Muscle of arm (tissue), 14 donors: ENCODE measurements at places on chromosomes 7 and 10. TPM values are rescaled to one million over a fixed set of nuclear protein-coding genes. Genes with fewer than 3 reads are reported as not detected.
A peak's percentile ranks its signal among the peaks of the same experiment; 100 is the strongest.

Gene CTAGE4
- 0.45 TPM for polyA plus RNA-seq

Gene ZNF679
- polyA plus RNA-seq = not detected

Gene OR2A7
- 7.5 TPM for polyA plus RNA-seq

Gene GPR146
- 3.8 TPM for polyA plus RNA-seq

Gene ITGB1
- 476 TPM for polyA plus RNA-seq

Gene GRM3
- polyA plus RNA-seq = not detected

Gene PNLIPRP2
- not detected for polyA plus RNA-seq

- DNase-seq = no peak
Observed at GRCh38 chr10:93826355-93826754, 67.4 kb upstream of the SLC35G1 start.

DNA sequence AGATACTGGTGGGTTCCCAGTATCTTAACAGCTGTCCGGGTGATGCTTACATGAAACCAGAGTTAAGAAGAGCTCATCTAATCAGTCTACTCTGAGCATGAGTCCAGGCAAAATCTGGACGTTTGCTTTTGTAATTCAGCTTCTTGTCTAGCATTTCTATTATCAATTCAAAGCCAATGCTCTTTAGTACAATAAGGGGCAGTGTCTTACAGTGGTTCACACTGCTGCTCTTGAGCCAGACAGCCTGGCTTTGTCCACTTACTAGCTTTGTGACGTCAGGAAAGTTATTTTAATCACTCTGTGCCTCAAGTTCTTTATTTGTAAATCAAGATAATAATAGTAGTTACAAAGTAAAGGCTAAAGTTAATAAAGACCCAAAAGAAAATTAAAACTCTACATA lies 227.3 kb upstream of the TCF7L2 start:
- no peak for DNase-seq

DNA sequence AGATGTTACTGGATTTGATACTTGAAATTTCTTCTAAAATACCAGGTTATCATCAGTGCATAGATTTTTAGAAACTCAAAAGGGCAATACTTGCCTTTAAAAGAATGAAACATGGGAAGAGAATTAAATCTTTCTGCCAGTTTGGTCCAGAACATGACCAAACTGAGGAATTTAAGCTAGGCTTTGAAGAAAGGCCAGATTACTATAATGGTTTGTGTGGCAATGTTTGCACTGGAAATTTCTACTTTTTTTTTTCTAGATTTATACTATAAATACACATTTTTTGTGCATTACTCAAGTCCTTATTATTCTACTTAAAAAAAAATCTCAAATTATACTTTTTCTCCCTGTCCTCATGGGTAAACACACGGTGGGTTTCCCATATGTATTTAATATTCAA lies 9.2 kb downstream of the MKX start:
- no peak for DNase-seq

- no peak for DNase-seq
Observed at GRCh38 chr10:78353636-78354035, 320.0 kb downstream of the RPS24 start.

DNA sequence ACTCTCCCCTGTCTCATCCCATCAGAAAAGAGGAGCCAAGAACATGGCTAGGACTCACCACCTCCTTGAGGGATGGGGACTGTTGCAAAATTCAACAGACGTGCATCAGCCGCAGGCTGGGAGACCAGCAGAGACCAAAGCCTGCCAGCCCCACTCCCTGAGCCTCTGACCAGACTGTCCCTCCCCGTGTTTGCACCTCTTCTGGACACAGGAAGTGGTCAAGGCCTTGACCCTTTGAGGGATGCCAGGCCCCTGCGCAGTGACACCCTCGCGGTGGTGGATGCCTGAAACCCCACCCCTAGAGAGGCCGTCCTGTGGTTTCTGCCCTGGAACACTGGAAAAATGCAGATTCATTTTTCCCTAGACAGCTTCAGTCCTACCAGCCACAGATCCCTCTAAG lies 128.4 kb upstream of the TCF7L2 start:
- no peak for DNase-seq

DNA sequence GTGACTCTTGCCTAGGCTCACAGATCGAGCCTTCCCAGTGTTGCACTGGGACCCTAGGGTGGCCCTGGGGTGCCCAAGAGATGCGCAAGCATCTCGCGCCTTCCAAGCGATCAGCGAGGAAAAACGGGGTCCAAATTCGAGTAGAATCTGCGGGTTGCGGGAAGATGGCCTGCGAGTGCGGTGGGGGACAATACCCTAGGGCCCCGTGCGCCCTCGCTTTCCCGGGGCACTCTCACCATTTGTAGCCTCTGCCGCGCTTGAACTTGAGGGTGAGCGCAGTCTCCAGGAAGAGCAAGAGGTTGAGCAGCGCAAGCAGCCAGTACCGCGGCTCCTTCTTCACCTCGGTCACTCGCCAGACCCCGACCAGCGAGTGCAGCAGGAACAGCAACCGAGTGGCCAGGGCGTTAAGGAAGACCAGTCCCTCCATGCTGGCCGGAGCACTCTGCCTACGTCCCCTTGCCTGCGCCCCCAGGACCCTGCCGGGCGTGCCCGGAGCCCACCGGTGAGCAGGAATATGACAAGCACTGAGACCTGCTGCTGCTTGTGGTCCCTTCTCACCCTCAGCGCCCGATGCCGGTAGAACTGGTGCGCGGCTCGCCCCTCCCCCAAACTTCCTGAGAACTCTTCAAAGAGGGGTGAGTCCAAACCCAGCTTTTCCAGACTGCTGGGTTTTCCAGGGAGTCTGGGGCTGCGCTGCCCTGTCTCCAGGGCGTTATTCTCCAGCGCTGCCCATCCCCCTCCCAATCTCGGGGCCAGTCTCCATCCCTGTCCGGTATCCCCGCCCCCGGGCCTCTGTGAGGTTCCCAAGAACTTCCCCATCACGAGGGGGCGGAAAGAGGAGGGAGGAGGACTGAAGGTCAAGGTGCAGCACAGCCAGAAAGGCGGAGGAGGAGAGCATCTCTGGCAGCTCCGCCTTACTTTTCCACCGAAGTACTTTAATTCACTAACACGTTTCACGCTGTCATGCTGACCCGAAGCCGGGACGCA lies at the start of gene TMEM26:
TMEM26 (minus strand) TSS at position 727 of the 987 bp plus-strand sequence; CDS start at position 427, 300 bp downstream.
- peak; percentile 86 for DNase-seq

- DNase-seq = no peak
Observed at GRCh38 chr7:24336461-24336860, 52.5 kb downstream of the NPY start.

DNA sequence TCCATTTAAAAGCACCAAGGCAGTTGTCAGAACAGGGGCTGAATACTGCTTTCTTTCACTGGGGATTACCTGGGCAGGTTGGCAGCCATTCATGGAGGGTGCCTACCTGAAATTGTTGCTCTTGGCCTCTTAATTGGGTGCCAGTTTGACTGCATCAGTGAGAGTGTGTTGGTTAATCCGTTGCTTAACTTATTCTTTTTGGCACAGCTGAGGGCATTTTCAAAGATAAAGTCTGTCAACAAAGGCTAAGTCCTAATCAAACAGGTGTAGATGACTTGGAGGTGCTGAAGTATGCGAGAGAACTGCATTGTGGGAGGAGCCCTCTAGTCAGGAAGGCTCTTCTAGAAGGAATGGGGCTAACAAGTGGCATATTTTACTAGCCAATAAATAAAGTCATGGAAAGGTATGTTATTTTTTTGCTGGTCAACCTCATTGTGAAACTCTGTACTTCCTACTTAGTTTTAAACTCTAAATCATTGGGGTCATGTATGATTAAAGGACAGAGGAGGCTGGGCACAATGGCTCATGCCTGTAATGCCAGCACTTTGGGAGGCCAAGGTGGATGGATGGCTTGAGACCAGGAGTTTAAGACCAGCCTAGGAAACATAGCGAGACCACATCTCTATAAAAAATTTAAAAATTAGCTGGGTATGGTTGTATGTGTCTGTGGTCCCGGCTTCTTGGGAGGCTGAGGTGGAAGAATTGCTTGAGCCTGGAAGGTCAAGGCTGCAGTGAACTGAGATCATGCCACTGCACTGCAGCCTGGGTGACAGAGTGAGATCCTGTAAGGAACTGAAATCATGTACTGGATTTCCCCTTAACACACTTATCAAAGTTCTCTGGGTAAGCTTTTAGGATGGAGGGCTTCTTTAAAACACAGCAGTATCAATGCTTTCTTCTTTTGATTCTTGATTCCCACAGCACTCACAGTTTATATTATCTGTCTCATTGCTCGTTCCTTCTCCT lies 134.1 kb downstream of the LRMDA start:
- no peak for DNase-seq

DNA sequence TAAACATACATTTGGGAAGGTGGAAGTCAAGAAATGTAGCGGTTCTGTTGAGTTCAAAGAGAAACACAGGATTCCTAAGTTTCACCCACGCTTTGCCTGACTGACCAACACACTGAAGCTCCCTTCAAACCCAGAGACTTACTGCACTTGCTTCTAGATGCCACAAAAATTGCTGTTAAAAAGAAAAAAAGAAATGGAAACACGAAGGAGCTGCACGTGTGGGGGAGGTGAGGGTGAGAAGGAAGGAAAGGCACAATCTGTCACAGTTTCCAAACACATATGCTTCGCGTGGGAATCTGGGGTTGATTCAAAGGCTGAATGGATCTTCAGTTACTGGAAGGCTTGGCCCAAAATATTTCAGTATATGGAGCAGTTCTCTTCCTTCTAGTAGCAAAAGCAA lies 495.6 kb downstream of the DNAJB6 start:
- no peak for DNase-seq

DNA sequence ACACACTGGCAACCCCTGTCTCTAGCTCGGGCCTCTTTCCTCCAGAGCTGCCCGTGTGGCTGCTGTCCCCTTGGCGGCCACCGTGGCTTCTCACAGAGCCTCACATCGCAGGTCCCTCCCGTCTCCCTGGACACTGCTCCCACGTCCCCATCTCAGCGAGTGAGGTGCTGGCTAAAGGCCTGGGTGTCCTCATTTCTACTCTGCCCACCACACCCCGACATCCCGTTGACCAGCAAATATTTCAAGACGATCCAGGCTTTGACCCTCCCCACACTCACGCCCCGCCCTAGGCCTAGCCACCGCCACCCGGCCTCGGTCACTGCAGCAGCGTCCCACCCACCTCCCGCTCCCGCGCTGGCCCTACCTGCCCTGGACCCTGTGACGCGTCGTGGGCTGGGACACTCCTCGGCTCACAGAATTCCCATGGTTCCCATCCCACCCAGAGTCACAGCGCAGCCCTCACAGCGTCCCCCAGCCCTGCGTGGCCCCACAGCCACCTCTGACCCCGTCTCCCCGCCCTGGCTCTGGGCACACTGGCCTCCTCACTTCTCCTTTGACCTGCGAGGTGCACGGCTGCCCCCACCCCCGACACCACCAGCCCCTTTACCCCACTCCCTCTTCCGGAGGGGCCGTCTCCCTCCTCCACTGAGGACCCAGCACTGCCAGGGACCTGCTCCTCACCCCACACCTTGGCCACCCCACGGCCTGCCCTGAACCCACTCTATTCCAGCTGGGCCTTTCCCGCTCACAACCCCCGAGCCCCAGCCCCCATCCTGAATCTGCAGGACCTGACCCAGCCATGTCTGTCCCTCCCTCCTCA lies 6.9 kb downstream of the ADAP1 start:
- no peak for DNase-seq

DNA sequence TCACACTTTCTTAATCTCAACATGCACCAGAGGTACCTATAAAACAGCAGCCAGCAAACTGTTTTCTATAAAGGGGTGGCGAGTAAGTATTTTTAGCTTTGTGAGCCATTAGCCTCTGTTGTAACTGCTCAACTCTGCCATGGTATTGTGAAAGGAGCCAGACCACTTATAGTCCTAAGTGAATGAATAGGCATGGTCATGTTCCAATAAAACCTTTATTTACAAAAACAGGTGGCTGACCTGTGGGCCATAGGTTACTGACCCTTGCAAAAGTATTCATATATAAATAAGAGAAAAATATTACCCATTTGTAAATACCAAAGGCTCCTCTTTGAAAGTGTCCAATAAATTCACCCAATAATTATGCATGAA lies 50.3 kb downstream of the ICA1 start:
- DNase-seq = no peak

- DNase-seq = no peak
Observed at GRCh38 chr7:140391634-140392033, 6.7 kb downstream of the SLC37A3 start.

- DNase-seq = peak; percentile 58
Observed at GRCh38 chr10:4189281-4189680, 404.3 kb upstream of the KLF6 start.

DNA sequence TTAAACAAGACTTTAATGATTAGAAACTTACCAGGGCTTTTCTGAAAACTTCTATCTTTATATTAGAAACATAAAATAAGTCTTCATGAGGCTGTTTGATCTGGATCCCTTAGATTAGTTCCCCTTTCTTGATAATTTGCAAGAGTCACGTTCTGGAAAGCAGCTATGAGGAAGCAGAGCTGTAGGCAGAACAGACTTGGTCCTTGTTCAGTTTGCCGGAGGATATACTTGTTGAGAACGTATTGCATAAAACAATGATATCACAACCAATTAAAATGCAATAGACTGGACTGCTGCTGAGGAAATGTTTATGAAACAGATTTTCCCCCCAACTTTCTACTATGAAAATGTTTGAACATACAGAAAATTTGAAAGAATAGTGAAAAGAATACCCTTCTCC lies 2.8 kb downstream of the SAMD9L start:
- no peak for DNase-seq

DNA sequence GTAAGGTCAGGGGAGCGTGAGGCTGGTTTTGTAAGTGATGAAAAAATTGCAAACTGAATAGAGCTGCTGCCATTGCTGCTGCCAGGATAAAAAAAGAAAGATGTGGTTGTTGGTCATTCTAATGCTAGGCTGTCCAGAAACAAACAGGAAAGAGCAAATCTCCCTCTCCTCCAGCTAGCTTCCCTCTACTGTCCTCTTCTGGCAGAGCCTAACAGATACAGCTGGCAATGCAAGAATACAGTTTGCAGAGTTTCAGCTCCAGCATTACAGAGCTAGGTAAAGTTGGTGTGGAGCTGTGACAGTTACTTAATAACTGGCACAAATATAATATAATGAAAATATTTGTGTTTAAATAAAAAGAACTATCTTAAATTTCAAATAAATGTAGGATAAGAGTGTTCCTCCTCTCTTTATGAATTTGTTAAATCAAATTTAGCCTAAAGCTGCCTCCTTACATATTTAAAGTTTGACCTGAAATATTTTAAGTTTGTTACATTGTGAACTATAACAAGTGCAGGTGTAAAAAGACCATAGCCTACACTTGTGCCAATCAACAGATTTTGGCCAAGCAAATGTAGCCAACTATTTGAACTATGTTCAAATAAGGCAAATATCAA lies 407.7 kb downstream of the SH2D4B start:
- DNase-seq = peak; percentile 7

DNA sequence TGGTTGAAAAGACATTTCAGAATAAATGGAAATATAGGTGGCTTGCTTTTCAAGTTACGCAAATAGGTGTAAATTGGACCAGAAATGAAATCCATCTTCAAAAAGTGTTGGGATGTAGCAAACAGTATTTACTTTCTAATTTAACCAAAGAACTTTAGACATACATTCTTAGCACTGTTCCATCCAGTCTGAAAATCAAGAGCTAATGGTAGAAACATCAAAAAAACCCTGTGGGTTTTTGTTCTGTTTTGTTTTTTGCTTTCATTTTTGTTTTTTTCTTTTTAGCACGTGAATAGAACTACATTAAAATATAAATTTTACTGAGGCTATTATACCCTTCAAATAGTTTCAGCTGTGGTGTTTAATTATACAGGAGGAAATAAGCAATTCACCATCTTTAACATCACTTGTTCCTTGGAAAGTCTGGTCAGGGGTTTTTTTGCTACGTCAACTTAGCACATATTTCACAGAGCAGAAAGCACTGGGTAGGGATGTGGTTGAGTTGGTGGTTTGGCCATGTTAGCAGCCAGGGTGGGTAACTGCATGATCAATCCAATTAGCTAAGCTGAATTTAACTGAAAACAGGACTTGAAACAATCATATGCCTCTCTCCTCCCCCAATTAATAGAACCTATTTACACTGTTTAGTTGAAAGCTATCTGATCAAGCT lies 275.4 kb upstream of the PFKP start:
- DNase-seq = no peak
